ENCODE measurements at places on chromosomes 6 and 20.

GRCh38 chr6:105051941-105052471 lies 95.1 kb downstream of the LIN28B start:
- no peak for DNase-seq

- DNase-seq: no peak
Observed at GRCh38 chr6:87914637-87915395, 132.8 kb upstream of the SPACA1 start.

DNA sequence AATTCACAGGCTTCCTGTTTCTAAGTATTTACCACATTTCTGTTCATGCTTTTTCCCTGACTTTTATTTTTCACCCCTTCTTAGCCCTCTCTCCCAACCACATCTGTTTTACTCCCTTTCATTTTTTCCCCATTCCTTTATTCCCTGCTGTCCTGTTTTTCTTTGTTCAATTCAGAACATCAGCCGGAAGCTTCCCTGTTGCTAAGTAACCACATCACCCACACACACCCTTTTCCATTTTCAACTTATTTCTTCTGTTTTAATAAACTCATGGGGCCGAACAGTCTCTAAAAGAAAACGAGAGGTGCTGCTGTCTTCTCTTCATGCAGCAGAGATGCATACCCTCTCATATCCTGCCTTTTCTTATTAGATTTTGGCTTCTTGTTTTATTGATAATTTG lies 53.5 kb upstream of the CEP85L start:
- DNase-seq: no peak

DNA sequence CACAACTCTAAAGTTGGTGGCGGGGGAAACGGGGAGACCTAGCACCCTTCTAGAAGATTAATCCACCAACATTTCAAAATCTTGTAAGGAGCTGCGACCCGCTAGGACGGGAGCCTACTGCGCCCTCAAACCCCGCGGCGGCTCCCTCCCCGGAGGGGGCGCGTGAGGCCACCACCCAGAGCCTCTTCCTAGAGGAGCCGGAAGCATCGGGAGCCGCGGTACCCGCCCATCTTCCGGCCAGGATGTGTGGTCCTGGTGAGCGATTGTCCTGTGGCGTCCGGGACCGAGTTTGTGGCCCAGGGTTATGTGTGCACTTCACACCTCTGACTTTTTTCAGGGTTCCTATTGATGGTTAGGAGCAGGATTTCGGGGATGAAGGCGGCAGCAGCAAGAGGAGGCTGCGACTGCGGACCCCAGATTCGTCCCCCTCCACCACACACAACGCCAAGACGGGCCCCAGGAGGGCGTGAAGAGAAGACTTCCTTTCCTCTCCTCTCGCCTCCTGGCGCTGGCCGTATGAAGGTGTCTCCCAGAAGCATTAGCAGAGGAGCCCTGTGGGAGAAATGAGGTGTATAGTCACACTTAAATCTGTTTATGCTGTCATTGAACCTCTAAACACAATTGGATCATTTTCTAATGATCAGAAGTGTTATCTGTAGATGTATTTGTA lies 10.7 kb downstream of the ZNF165 start:
- DNase-seq: no peak

DNA sequence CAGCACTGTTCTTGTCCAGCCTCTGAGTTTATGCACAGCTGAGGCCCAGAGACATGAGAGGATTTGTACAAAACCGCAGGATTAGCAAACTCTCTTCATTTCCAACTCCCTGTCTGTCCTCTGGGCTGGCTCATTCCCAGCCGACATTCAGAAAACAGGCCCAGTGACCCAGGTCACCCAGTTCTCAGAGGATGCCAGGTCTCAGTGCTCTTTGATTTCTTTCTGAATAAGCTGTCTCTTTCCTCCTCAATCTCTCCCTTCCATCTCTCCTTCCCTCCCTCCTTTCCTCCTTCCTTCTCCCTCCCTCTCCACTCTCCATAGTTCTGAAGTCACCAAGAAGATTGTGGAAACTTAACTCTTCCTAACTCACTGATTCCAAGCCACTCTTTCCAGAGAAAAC lies 372.7 kb upstream of the SULF2 start:
- DNase-seq: no peak

DNA sequence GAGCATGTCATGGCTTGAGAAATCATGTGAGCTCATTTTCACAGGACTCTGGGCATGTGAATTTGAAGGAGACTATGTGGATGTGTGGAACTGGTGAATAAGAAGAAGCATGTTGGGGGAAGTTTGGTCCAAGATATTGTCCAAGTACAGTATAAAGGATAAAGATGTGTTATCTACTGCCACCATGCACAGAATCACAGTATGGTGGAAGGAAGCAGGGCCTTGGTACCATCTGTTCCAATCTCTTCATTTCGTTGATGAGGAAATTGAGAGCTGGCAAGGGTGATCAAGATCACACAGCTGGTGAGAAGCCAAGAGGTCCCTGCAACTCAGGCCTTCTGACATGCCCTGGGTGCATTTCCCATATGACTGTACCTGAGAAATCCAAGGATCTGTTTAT lies 31.5 kb upstream of the RIPOR2 start:
- DNase-seq: no peak

- DNase-seq: no peak
Observed at GRCh38 chr6:15893556-15894253, 230.9 kb upstream of the DTNBP1 start.

DNA sequence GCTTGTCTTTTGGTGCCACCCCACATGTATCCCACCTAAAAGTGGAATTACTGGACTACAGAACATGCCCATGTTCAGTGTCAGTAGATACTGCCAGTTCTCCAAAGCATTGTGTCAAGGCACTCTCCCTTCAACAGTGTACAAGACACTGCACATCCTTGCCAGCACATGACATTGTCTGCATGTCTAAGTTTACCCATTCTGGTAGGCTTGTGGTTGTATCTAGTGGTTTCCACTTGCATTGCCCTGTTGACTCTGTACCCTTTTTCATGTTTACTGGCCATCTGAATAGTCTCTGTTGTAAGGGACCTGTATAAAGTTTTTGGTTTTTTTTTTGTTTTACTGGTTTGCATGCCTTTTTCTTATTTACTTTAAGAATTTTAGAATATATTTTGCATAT lies 222.4 kb upstream of the CNR1 start:
- DNase-seq: no peak

GRCh38 chr6:130037207-130037811 lies 18.9 kb downstream of the L3MBTL3 start:
- DNase-seq: no peak

DNA sequence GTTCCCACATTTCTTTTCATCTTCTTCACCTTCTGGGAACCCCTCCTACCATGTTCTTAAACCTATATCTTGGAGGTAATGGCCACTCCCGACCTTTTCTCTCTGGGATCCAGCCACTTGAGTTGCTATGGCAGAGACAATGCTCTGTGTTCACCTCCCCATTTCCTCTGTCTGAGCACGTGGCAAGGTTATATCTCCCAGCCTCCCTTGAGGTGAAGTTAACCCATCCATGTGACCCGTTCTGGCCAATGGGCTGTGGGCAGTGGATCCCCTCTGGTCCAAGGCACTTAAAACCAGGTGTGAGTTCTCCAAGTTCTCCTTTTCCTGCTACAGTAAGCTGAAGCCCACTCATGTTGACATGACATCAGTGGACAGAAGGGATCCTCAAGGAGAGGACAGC lies 261.4 kb downstream of the LRFN2 start:
- no peak for DNase-seq

DNA sequence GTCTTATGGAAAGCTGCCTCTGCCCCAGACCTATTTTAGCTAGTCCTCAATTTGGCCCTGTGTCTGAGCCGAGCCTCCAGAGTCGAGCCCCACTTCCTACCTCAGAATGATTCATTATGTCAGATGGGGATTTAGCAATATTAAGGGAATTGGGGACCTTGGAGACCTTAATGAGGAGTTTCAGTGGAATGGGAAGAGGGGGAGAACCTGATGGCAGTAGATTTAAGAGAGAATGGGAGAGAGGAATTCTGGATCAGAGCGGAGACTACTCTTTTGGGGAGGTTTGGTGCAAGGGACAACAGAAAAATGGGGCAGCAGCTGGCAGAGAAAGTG lies 63.5 kb downstream of the EFHC1 start:
- DNase-seq: no peak

DNA sequence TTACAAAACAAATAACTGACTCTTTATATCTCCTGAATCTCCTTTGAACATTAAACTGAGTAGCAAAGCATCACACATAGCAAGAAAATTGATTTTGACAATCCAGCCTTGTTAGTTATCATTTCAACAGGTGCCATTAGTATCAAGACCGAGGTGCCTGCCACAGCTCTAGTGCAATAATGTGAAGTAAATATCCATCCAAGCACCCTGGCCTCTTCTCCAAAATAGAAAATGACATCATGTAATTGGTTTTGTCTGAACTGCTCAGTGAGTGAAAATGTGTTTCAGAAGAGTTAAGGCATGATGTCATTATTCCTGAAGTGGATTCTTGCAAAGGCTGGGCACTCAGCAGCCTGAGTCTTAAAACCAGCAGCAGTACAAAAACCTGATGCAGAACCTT lies 341.4 kb downstream of the PLCB1 start:
- no peak for DNase-seq

GRCh38 chr20:62665826-62666735 lies 23.8 kb downstream of the SLCO4A1 start:
- DNase-seq: no peak

GRCh38 chr6:36428911-36429310 lies 13.7 kb downstream of the PXT1 start:
- DNase-seq: no peak

DNA sequence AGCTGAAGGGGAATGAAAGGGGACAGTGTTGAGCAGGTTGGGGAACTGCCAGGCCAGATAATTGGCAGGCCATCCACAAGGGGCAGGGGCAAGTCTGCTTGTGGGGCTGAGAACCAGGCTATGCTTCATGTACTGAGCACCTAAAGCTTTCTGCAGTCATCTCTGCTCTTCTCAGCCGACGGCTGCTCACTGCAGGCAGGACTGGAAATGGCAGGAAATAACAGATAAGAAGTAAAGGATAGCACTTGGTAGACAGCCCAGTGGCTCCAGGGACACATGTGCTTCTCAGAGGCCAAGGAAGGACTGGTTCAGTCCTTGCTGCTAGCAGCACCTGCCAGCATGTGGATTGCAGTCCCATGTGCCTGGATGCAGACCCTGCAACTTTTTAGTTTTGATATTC lies 89.8 kb downstream of the CD164 start:
- no peak for DNase-seq

DNA sequence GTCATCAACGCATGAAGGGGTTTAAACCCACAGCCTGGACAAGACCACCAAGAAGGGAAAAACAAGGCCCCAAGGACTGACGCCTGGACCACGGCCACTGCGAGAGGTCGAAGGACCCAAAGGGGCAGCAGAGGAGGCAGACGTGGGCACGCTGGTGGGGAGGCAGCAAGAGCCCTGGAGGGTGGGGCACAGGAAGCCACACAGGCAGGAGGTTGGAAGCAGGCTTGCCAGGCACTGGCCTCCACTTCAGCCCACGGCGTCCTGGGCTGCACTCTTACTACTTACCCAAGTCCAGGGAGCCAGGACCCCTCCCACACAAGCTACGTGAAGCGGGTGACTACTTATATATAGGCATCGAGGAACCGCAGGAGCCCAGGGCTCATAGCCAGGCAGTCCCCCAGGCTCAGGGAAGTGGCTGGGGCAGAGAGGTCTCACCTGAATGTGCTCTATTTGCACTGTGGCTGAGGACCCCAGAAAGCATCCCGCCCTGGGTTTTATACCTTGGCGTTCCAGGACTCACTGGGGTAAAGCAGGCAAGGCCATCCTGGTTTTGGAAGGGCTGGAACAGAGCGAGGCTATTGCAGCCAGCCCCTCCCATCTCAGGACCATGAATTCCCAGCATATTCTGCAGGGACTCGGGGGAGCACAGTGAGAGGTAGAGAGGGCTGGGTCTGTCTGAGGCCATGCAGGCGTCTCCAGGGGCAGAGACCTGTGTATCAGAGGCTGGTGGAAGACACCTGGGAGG lies 113.8 kb upstream of the AFDN start:
- DNase-seq: no peak

DNA sequence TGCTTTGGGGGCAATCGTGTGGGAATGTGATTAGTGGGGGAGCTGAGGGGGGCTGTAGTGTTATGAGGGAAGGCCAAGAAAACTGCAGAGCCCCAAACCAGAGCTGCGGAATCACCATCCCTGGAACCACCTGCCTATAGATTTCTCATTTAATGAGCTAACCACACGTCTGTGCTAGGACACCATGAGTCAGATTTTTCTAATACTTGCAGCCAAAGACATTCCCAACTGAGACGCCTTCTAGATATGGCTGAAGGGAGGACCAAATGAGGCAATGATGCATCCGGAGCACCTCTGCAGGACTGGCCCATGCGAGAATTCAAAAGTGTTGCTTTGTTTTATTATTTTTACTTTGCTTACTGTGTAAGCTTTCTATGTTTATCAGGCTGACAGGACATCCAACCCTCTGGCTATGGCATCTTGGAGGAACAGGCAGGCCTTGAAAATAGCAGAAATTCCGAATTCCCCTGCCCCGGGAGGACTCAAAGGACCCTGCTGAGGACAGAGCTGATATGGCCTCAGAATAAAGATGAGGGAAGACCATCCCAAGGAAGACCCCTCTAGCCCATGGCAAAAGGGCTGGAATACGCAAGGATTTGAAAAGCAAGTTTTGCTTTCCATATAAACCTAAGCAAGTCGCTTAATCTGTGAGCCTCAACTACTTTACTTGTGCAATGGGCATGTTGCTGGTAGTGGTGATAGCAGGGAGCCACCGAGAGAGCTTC lies 3.1 kb upstream of the PTGIS start:
- no peak for DNase-seq

DNA sequence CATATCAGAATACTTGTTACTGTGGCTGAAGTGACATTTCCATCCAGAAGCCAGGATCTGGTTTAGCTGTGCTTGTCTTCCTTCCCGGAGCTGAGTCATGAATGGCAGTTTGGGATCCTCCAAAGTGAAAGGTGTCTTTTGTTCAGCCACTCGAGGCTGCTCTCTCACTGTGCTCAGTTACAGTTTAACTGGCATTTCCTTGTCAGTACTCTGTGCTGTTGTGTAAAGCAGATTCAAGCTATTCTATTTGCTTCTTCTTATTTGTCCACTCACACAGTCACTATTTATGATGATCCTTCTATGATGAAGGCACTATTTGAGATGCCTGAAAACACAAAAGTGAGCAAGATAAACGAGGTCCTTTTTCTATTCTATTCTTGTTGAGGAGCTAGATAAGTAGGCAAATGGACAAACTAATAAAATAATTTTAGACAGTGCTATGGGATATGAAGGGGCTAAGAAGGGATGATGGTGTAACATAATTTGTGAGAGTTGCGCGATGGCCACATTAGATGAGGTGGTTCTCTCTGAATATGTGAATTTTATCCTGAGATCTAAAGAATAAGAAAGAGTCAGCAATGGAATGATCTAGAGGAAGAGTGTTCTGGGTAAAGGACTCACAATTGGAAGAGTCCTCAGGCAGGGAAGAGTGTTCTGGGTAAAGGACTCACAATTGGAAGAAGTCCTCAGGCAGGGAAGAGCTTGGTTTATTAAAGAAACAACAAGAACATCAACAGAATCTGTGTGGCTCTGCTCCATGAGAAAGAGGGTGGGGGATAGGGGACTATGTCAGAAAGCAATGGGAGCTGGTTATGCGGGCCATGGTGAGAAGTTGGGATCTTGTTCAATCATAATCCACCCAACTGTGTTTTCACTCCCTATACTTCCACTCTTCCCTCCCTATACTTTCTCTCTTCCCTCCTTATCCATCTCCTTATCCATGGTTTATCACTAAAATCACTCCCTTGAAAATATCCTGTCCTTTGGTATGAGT lies 40.1 kb downstream of the CYP24A1 start:
- no peak for DNase-seq

- DNase-seq: no peak
Observed at GRCh38 chr6:25042036-25042521, 106.3 kb upstream of the RIPOR2 start.

- no peak for DNase-seq
Observed at GRCh38 chr20:63831646-63831992, 555 bp upstream of the ZBTB46 start.

Data from NCI-H1930 (cell line).